ENCODE measurements at places on chromosomes 11 and 22. TPM values are rescaled to one million over a fixed set of nuclear protein-coding genes. Genes with fewer than 3 reads are reported as not detected.

The APOL3 gene
- polyA plus RNA-seq: 16.8 TPM

The CAT gene
- 165 TPM for polyA plus RNA-seq

The YPEL4 gene
- polyA plus RNA-seq: 1.7 TPM

The OVOL1 gene
- 12.8 TPM for polyA plus RNA-seq

The CFAP300 gene
- 5.4 TPM for polyA plus RNA-seq

The PRR33 gene
- 0.04 TPM for polyA plus RNA-seq

The DERL3 gene
- polyA plus RNA-seq: 2.1 TPM

The OR52A1 gene
- polyA plus RNA-seq: 0.03 TPM
